H1 (cell line): ENCODE measurements at places on chromosomes 5 and 9.

DNA sequence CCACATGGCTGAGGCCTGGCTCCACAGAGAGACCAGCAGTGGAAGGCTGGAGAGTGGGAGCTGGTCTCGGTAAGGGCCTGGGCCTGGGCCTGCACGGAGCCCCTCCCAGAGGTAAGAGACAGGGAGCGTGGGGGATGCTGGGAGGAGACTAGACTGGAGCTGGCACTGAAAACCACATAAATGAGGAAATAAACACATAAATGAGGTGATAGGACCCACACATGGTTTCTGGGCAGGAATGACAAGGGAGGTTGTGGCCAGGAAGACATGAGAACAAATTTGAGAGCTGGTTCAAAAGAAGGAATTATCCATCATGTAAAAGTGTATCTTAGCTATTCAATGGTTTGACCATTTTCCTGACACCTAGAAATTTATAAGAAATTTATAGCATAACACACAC, 451.7 kb upstream of the DAP start:
- no peak overlapping the region for H3K27ac ChIP-seq
- no peaks in the 10 kb centered on the region for H3K4me1 ChIP-seq
- no peak overlapping the region for H3K4me3 ChIP-seq
- H3K27me3 ChIP-seq = no peaks in the 10 kb centered on the region
- no peaks in the 10 kb centered on the region for H3K36me3 ChIP-seq

DNA sequence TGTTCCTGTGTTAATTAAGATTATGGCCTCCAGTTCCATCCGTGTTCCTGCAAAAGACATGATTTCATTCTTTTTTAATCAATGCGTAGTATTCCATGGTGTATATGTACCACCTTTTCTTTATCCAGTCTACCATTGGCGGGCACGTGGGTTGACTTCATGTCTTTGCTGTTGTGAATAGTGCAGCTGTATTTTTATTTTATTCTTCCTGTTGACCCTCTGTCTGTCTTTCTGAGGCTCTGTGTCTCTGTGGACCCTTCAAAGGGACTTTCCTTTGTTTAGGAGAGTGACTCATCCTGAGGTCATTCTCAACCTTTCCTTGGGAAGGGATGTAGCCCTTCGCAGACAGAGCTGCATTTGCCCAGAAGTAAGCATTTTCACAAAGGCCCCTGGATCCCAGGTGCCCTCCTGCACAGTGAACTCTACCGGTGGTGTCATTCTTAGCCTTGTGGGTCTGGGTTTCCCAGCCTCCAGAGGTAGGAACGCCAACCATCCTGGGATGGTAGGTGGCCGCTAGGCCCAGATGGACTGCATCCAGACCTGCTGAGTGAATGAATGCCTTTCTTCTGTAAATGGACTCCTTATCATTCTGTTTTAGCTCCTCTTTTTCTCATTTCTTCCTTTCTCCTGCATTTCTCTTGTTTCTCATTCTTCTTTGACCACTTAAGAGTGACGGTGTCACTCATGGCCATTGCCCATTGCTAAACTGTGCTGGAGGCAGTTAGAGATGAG, 22.4 kb downstream of the TRIO start:
- H3K4me3 ChIP-seq = no peak overlapping the region
- H3K4me1 ChIP-seq = no peaks in the 10 kb centered on the region; the same call in 1 of the 2 replicates
- DNase-seq = no peak
- no peaks in the 10 kb centered on the region for H3K27me3 ChIP-seq

- no peaks in the 10 kb centered on the region for H3K4me1 ChIP-seq
- no peaks in the 10 kb centered on the region for H3K36me3 ChIP-seq
- no peaks in the 10 kb centered on the region for H3K27me3 ChIP-seq
- DNase-seq = peak; percentile 53
- H3K27ac ChIP-seq = no peak overlapping the region
These were observed 5.8 kb upstream of the SNAPC3 start for GRCh38 chr9:15416880-15417279.

DNA sequence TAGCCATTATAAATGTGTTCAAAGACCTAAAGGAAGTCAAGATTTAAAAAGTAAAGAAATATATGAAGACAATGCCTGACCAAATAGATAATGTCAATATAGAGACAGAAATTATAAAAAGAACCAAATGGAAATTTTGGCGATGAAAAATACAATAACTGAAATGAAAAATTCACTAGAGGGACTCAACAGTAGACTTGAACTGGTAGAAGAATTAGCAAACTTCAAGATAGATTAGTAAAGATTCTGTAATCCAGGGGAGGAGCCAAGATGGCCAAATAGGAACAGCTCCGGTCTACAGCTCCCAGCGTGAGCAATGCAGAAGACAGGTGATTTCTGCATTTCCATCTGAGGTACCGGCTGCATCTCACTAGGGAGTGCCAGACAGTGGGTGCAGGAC, 433.2 kb downstream of the HINT1 start:
- H3K4me1 ChIP-seq = peaks cover 2% of the 10 kb centered on the region; the same call in 1 of the 2 replicates
- H3K4me3 ChIP-seq = no peak overlapping the region
- H3K27ac ChIP-seq = no peak overlapping the region

DNA sequence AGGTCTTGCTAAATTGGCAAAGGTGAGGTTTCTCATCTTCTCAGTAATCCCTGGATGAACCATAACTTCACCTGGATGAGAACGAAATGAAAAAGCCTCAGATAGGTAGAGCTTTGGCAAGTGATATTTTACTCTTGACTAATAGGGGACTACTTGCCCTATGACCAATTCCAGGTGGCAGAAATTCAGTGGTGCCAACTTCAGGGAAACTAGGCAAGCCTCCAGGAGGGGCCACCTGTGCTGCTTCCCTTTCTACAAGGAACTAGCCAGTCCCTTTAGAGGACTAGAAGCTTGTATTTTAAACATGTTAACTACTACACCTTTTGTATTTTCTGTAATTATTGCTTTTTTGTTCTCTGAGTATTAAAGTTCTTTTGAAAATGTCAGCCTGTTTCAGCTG, 169.0 kb upstream of the GRIA1 start:
- H3K27me3 ChIP-seq = no peaks in the 10 kb centered on the region
- H3K4me3 ChIP-seq = no peak overlapping the region

- no peaks in the 10 kb centered on the region for H3K4me1 ChIP-seq
- no peak for DNase-seq
- no peak overlapping the region for H3K4me3 ChIP-seq
- H3K36me3 ChIP-seq = no peaks in the 10 kb centered on the region
These were observed 116.8 kb downstream of the ADAMTS6 start for GRCh38 chr5:65364907-65365306.

DNA sequence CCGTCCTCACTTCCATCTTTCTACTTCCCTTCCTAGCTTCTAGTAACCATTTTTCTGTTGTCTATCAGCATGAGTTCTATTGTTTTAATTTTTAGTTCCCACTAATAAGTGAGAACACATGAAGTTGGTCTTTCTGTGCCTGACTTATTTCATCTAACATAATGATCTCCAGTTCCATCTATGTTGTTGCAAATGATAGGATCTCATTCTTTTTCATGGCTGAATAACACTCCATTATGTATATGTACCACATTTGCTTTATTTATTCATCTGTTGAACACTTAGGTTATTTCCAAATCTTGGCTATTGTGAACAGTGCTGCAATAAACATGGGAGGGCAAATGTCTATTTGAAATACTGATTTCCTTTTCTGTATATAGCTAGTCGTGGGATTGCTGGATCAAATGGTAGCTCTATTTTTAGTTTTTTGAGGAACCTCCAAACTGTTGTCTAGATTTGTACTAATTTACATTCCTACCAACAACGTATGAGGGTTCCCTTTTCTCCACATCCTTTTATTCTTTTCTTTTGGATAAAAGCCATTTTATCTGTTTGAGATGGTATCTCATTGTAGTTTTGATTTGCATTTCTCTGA, 50.3 kb downstream of the NSD1 start:
- DNase-seq = no peak
- H3K36me3 ChIP-seq = no peaks in the 10 kb centered on the region; the same call in 1 of the 2 replicates
- H3K27ac ChIP-seq = no peak overlapping the region
- H3K4me3 ChIP-seq = no peak overlapping the region
- no peaks in the 10 kb centered on the region for H3K4me1 ChIP-seq
- no peaks in the 10 kb centered on the region for H3K27me3 ChIP-seq

GRCh38 chr9:123478967-123479602, 123.1 kb downstream of the CRB2 start:
- H3K4me3 ChIP-seq = no peak overlapping the region
- no peaks in the 10 kb centered on the region for H3K27me3 ChIP-seq
- peaks cover 18% of the 10 kb centered on the region for H3K4me1 ChIP-seq
- DNase-seq = no peak
- H3K27ac ChIP-seq = no peak overlapping the region
